ENCODE measurements at places on chromosomes 5 and 9.

DNA sequence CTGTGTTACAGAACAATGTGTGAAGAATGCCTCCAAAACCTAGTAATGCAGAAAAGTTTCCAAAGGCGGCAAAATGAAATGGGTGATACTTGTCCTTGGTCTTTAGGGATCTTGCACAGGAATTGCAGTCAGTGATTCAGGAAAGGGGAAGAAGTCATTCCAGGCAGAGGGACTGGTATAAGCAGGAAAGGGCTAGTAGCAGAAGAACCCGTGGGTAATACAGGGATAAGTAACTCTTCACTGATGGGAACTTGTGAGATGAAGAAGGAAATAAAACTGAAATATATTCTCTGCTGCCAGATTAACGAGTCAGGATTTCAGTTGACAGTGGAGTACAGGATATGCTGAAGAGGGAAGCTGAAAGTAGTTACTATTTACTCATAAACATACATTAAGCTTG, 1.2 kb downstream of the SRFBP1 start:
- DNase-seq: no peak

DNA sequence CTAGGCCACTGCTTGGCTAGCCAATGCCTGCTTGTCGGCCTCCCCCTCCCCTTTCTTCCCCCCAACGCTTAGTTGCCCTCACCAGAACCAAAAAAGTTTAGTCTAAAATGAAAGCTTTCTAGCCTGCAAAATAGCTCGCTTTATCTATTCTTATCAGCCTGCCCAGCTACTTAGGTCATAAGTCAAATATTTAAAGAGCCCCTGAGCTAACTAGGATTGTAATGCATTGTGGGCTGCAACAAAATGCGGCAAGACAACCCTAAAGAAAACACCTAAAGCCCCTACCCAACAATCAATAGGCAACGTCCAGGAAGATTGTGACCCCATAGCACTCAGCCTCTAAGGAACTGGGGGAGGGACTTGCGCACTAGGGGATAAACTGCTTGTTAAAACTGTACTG, 38.6 kb upstream of the PCSK5 start:
- DNase-seq: no peak

- no peak for DNase-seq
Measured at GRCh38 chr5:55363856-55364255, 56.1 kb downstream of the MTREX start.

- DNase-seq: no peak
Measured at GRCh38 chr9:121946465-121946864, 146.6 kb downstream of the TTLL11 start.

DNA sequence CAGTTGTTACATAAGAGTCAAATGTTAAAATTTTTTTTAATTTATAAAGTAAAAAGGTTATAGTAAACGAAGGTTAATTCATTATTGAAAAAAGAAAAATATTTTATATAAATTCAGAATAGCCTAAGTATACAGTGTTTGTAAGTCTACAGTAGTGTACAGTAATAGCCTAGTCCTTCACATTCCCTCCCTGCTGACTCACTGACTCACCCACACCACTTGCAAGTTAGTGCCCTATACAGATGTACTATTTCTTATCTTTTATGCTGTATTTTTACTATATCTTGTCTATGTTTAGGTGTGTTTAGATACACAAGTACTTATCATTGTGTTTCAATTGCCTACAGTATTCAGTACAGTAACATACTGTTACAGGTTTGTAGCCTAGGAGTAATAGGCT, 57.6 kb downstream of the MAMDC2 start:
- no peak for DNase-seq

GRCh38 chr5:99176186-99176585, 247.4 kb upstream of the CHD1 start:
- DNase-seq: no peak

- no peak for DNase-seq
Measured at GRCh38 chr9:87765521-87765920, 39.6 kb downstream of the CTSL start.

DNA sequence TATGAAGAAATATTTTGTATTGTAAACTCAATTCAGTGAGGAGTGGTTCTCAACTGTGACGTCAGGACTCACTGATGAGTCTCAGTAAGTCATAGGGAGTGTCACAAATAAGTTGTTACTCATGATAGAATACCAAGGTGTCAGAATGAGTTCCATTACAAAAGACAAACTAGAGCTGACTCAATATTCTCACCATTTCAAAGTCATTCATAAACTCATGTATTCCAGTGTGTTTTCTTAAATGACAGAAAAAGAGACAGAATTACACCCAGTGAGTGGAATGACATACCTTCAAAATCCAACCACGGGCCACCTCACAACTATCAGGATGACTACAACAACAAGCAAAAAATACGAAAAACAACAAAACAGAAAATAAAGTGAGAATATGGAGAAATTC, 321.5 kb downstream of the ENC1 start:
- no peak for DNase-seq

GRCh38 chr9:70747261-70747718, 332.8 kb upstream of the KLF9 start:
- no peak for DNase-seq

Measured in NCI-H2029 (cell line).